GM23338 (cell line): ENCODE measurements at places on chromosomes 6 and 20.

- H3K4me1 ChIP-seq = no peaks in the 10 kb centered on the region
- H3K27ac ChIP-seq = no peak overlapping the region
- no peaks in the 10 kb centered on the region for H3K27me3 ChIP-seq
- no peak overlapping the region for H3K4me3 ChIP-seq
Observed at GRCh38 chr20:7843613-7844012, 96.6 kb downstream of the HAO1 start.

DNA sequence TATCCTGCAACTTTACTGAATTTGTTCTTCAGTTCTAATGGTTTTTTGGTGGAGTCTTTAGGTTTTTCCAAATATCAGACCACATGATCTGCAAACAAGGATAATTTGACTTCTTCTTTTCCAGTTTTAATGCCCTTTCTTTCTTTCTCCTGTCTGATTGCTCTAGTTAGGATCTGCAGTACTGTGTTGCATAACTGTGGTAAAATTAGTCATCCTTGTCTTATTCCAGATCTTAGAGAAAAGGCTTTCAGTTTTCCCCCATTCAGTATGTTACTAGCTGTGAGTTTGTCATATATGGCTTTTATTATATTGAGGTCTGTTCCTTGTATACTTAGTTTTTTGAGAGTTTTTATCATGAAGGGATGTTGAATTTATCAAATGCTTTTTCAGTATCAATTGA lies 4.3 kb downstream of the MICA start:
- H3K36me3 ChIP-seq = peaks cover 4% of the 10 kb centered on the region
- H3K4me1 ChIP-seq = peaks cover 23% of the 10 kb centered on the region
- no peak overlapping the region for H3K4me3 ChIP-seq
- no peak overlapping the region for H3K27ac ChIP-seq
- peaks cover under 1% of the 10 kb centered on the region; the same call in 1 of the 2 replicates for H3K27me3 ChIP-seq

GRCh38 chr6:38370653-38371601 lies 268.8 kb downstream of the BTBD9 start:
- no peaks in the 10 kb centered on the region for H3K36me3 ChIP-seq
- no peak for DNase-seq
- H3K27ac ChIP-seq = no peak overlapping the region
- no peaks in the 10 kb centered on the region for H3K27me3 ChIP-seq

DNA sequence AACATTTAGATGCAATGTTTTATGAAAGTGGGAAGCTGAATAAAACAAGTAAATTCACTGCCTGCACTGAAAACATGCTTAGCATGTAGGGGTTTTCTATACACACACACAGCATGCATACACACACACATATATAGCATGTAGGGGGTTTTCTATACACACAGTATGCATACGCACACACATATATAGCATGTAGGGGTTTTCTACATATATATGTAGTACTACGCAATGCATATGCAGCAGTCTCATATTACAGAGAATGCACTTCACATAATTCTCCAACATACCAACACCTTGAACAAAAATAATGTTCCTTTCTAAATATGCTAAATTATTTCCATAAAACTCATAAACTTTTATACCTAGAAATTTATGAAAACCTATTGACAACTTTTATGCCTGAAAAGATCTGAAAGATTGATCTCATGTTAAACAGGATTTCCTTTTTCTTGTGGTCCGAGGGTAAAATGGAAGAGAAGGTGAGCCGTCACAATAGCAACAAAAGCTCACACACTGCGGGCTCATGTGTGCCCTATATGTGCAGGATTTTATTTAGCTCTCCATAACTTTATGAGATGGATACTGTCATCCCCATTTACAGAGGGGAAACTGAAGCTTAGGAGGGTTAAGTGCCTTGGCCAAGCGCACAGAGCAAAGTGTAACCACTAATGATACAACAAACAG lies 81.9 kb upstream of the TULP1 start:
- H3K36me3 ChIP-seq = no peaks in the 10 kb centered on the region
- H3K27ac ChIP-seq = no peak overlapping the region
- no peaks in the 10 kb centered on the region for H3K27me3 ChIP-seq
- H3K4me1 ChIP-seq = peaks cover 13% of the 10 kb centered on the region

- no peak overlapping the region for H3K27ac ChIP-seq
- DNase-seq = no peak
- H3K27me3 ChIP-seq = no peaks in the 10 kb centered on the region
- no peaks in the 10 kb centered on the region for H3K4me1 ChIP-seq
- no peak overlapping the region for H3K4me3 ChIP-seq
Observed at GRCh38 chr20:3706774-3707507, 5.5 kb downstream of the SIGLEC1 start.

GRCh38 chr20:64257107-64257757 lies 1.7 kb downstream of the PCMTD2 start:
- H3K27me3 ChIP-seq = no peaks in the 10 kb centered on the region
- H3K4me3 ChIP-seq = peak overlapping the region; percentile 99; the same call in 1 of the 2 replicates
- H3K36me3 ChIP-seq = no peaks in the 10 kb centered on the region
- H3K27ac ChIP-seq = no peak overlapping the region
- no peak for DNase-seq

DNA sequence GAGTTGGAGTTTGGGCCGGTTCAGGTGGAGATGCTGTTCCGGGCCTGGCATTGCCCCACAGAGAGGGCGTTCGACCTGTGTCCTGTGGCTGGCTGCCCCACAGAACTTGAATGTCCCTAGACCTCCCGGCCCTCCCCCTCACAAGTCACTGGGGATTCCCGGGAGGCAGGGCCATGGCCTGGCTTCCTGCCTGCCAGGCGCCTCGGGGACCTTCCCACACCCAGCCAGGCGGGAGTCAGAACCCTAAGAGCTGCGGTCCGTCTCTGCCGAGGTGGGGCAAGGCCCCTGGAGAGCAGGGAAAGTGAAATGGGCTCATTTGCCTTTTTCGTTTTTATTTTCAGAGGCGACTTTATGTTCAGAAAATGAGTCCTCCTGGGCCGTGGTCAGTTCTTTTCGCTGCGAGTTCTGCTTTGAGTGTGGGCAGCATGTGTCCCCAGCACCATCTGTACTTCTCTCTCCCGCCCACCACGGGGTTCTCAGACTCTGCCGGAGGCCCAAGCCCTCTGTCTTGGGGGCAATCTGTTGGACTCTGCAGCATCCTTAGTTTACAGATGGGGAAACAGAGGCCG lies 8.5 kb downstream of the RBM38 start:
- no peak for DNase-seq
- H3K27ac ChIP-seq = no peak overlapping the region
- H3K4me3 ChIP-seq = no peak overlapping the region
- H3K4me1 ChIP-seq = no peaks in the 10 kb centered on the region

- no peaks in the 10 kb centered on the region for H3K36me3 ChIP-seq
- H3K4me1 ChIP-seq = peaks cover 29% of the 10 kb centered on the region
- DNase-seq = no peak
- H3K27ac ChIP-seq = no peak overlapping the region
- no peak overlapping the region for H3K4me3 ChIP-seq
- H3K27me3 ChIP-seq = no peaks in the 10 kb centered on the region
Observed at GRCh38 chr20:14948416-14948815, 611.0 kb upstream of the FLRT3 start.

DNA sequence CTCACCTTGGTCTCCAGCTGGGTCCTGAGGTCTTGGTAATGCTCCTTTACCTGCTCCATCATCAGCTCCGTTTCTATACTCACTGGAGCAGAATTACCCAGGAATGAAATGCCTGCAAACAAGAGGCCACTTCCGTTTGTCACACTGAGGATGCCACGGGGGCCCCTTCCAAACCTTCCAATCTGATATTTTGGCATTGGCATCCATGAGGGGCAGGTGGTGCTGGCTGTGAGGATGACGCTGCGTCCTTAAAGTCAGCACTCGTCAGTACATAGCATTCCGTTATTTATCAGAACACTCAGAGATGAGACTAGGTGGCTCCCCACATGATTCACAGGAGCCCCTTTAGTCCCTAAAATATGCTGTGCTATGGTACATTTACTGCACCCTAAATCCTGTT lies 72.7 kb downstream of the GINS1 start:
- H3K4me3 ChIP-seq = no peak overlapping the region
- H3K27ac ChIP-seq = no peak overlapping the region
- H3K36me3 ChIP-seq = peaks cover 3% of the 10 kb centered on the region; the same call in 1 of the 2 replicates
- DNase-seq = no peak

GRCh38 chr20:49874696-49875095 lies 40.6 kb downstream of the SPATA2 start:
- no peaks in the 10 kb centered on the region for H3K4me1 ChIP-seq
- H3K27ac ChIP-seq = no peak overlapping the region
- no peaks in the 10 kb centered on the region for H3K27me3 ChIP-seq
- H3K4me3 ChIP-seq = no peak overlapping the region

DNA sequence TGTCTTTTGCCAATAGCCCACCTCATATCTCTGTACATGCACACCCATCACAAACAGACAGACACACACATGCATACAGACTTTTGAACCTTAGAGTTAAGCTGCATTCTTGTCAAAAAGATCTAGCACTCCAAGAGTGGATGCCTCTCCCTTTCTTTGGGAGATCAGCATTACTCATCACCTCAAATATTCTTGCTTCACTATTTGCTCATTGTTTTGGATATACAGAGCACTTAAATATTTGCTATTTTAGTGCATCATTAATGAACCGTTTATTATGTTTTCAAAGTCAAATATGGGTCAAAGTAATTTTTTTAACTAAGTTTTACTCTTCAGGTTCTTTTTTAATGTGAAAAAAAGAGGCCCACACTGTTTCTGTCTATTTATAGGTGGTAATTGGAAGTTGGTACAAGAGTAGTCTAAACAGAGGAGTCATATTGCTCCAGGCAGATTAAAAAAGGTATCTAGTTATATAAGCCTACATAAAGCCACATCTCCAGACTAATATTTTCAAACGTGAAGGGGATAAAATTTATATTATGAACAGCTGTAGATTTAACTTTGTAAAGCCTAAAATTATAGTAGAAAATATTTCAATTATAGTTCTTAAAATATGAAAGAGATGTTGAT lies 102.6 kb downstream of the FLRT3 start:
- no peak overlapping the region for H3K27ac ChIP-seq
- no peaks in the 10 kb centered on the region for H3K36me3 ChIP-seq
- H3K4me1 ChIP-seq = no peaks in the 10 kb centered on the region
- DNase-seq = no peak
- H3K4me3 ChIP-seq = no peak overlapping the region

DNA sequence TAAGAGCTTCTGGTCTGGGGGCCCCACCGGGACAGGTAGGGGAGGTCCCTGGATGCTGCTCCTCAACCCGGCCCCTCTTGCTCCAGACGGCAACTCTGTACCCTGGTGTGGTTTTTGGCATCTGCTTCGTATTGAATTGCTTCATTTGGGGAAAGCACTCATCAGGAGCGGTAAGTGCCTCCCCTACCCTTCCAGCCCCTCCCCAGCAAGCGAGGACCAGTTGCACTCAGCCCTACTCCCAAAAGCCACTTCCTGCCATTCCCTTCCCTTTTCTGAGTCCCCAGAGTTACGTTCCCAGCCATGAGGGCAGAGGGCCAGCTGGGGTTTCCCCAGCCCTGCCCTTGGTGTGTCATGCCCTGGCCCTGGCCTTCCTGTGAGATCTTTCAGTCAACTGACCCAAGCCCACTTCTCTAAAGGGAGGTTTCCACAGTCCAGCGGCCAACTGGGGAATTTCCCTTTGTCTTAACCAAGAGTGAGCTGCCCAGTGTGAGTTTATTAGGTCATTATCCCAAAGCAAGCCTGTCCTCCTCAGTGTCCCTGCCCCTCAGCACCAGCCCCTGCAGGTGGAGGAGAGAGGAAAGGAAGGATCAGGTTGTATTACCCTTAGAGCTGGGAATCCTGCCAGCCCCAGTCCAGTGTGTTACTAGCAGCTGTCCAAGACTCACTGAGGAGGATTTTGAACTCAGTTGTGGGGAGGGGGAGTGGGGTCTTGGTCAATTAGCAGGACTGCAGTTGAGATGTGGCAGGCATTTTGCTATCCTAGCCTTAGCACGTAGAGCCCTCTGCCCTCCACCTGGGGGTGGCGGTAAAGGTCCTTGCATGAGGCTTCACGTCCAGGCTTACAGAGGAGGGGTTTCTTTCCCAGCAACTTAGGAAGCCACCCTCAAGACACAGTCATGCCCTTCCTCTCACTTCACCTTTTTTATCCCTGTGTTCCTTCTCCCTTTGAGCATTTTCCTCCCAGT lies 45.8 kb downstream of the TM9SF4 start:
- peak overlapping the region; percentile 83 for H3K27ac ChIP-seq

DNA sequence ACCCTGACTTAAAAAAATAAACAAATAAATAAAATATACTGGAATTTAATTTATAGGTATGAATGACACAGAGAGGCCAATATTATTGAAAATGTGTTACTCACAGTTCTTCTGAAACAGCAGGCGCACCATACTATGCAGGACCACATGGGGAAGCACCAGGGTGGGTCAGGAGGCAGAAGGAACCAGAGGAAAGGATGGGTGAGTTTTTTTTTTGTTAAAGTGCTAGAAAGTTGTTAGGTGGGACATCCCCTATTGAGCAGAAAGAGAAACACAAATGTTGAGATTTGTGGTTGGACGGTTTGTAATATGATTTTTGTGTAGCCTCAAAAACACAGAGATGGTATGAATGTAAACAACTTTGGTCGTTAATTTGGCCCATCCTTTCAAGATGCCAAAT lies 26.0 kb downstream of the PTPRA start:
- no peaks in the 10 kb centered on the region for H3K4me1 ChIP-seq
- no peak for DNase-seq
- H3K27ac ChIP-seq = no peak overlapping the region
- H3K4me3 ChIP-seq = no peak overlapping the region
- H3K27me3 ChIP-seq = no peaks in the 10 kb centered on the region

- no peak for DNase-seq
- H3K27me3 ChIP-seq = peaks cover 9% of the 10 kb centered on the region
- H3K4me3 ChIP-seq = no peak overlapping the region
- no peak overlapping the region for H3K27ac ChIP-seq
- no peaks in the 10 kb centered on the region for H3K36me3 ChIP-seq
- no peaks in the 10 kb centered on the region for H3K4me1 ChIP-seq
Observed at GRCh38 chr6:83847179-83847578, 6.0 kb upstream of the RIPPLY2 start.

DNA sequence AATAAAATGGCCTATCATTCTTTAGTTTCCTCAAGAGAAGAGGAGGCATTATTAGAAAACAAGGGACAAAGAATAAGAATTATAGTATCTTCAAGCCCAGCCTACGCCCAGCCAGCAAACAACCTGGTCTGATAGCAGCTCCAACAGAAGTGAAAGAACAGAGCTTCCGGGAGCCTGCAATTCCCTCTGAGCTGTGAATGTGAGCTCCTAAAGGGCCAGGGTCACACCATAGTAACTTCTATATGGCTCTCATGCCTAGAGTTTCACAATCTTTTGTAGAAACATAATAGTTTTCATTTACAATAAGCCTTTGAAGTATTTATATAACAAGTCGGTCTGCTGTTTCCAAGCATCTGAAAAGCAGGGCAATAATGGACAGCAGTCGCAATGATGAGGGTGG lies 116.5 kb downstream of the SMLR1 start:
- H3K27ac ChIP-seq = no peak overlapping the region
- no peaks in the 10 kb centered on the region for H3K27me3 ChIP-seq

GRCh38 chr6:116012471-116012949 lies 48.2 kb downstream of the FRK start:
- H3K4me1 ChIP-seq = no peaks in the 10 kb centered on the region
- no peak overlapping the region for H3K4me3 ChIP-seq
- H3K27me3 ChIP-seq = no peaks in the 10 kb centered on the region
- H3K27ac ChIP-seq = no peak overlapping the region
- DNase-seq = no peak

- DNase-seq = peak; percentile 4
- H3K36me3 ChIP-seq = no peaks in the 10 kb centered on the region
- no peak overlapping the region for H3K27ac ChIP-seq
- H3K4me1 ChIP-seq = no peaks in the 10 kb centered on the region
Observed at GRCh38 chr6:133724726-133725125, 164.2 kb upstream of the TCF21 start.

- H3K36me3 ChIP-seq = no peaks in the 10 kb centered on the region
- H3K4me3 ChIP-seq = no peak overlapping the region
- H3K4me1 ChIP-seq = peaks cover 7% of the 10 kb centered on the region; the same call in 1 of the 2 replicates
Observed at GRCh38 chr6:81969814-81970213, 217.3 kb upstream of the TENT5A start.
